ENCODE measurements at places on chromosomes 11 and 22.
A peak's percentile ranks its signal among the peaks of the same experiment; 100 is the strongest.

DNA sequence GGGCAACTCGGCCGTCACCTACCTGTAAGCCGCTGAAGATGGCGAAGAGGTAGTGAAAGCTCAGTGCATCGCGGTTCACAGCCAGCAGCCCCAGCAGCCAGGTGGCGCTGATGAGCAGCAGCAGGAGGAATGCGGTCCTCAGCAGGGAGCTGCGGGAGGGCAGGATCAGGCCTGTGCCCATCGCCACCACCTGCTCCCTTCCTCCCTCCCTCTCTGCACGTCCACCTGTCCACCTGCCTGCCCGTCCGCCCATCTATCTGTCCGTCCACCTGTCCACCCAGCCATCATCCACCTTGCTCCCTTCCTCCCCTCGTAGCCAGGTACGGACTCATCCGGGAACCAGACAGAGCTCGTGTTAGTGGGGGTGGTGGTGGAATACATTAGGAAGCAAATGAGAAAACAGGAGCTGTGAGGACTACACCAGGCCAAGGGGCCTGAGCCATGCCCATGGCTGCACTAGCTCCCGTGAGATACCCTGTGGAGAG is 32.2 kb downstream of the TRMU start:
- DNase-seq, result peak; percentile 55

DNA sequence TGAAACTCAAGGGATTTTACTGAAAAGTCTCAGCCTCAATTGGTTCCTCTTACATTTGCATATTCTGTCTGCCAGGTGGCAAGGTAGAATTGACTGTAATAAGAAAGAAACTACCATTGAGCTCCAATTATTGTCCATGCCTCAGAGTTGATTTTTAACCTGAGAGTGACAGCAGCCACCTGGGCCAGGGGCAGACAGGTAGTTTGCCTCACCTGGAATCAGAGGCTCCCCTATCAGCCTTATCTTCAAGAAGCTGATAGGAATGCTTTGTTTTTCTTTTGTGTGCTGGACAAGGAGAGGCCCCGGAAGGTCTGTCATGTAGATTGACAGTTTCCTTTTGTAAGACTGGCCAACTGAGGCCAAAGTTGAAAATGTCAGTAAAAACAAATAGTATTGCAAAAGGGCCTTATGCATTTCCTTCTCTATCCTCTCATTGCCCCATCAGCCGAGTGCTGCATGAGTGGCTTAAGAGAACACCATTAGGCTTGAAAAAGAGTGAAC is 34.1 kb downstream of the CD44 start:
- DNase-seq, result no peak

DNA sequence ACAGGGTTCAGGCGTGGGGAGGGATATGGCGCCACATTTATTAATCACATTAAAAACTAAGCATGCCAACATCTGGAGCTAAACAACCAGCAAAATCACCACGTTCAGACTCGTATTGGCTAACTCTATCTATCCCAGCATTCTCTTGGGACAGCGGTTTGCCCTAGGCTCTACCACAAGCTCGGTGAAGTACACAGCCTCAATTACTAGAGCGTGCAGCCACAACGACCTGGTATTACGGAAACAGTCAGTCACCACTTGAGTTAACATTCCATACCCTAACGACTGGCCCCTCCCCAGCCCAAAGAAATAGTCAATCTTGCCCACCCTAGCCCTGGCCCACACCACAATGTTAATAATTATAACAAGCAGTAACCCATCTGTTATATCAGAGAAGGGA is 32.1 kb downstream of the APOL5 start:
- no peak for DNase-seq

DNA sequence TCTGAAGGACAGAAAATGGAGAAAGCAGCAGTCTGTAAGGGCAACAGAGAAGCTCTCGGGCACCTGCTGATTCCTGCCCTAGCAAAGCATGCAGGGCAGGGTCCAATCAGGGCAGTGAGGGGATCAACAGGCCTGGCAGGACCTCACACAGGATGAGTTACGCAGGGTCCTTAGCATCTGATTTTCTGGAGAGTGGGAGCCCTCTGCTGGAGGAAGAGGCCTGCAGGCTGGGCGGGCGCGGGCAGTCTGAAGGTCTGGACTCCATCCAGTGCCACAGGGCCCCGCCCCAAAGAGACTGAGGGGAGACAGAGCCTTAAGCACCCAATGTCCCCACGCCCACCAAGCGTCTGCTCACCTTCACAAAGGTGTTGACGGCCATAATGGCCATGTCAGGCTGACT is 28.9 kb downstream of the AP1B1 start:
- DNase-seq, result no peak

DNA sequence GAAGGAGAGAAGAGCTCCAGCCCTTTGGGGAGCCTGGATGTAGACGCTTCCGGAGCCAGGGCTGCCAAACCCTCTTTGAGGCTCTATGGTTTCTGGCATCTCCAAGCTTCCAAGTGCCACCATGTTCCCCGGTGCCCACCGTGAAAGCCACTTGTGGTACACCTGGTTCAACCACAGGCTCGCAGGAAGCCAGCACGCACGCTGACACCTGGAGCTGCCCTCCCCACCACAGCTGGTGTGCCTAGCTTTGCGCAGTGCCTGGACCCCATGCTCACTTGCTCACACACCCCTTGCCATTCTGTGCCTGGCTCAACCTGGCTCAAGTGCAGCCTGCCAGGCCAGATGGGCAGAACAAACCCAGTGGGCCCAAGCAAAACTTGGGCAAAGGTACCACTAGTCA is 831.4 kb downstream of the DLG2 start:
- no peak for DNase-seq

DNA sequence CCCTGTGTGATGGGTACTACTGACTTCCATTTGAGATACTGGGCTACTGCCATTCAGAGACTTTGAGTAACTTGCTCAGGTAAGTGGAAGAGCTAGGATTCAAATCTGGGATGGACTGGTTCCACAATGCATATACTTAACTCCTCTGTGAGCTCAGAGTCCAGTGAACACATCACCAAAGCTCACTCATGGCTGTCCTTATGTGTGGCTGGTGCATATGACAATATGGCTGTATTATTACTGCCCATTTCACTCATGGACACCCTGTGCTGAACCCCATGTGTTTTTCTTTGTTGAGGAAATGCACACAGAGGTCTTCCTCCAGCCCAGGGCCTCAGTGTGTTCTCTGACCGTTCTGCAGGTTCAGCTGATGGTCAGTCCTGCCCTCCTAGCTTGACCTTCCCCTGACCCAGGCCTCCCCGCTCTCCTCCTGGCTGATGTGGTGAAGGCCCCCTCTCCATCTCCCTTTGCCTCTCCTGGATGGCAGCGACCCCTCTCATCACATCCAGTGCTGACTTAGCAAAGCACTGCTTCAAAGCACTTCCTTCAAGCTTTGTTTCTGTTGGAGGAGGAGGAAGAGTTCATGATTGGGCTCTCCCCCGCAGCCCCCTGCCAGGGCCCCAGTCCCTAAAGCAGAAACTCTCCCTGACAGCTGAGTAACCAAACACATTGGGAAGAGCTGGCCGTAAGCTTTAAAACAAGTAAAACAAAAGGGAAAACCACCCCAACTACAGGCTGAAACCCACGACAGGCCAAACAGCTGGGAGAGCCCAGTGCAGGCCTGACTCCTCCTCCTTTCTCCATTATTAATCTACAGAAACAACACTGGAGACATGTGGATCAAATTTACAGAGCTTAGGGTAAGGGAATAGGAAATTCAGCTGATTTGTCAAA is 101.2 kb downstream of the NAT10 start:
- DNase-seq, result no peak

DNA sequence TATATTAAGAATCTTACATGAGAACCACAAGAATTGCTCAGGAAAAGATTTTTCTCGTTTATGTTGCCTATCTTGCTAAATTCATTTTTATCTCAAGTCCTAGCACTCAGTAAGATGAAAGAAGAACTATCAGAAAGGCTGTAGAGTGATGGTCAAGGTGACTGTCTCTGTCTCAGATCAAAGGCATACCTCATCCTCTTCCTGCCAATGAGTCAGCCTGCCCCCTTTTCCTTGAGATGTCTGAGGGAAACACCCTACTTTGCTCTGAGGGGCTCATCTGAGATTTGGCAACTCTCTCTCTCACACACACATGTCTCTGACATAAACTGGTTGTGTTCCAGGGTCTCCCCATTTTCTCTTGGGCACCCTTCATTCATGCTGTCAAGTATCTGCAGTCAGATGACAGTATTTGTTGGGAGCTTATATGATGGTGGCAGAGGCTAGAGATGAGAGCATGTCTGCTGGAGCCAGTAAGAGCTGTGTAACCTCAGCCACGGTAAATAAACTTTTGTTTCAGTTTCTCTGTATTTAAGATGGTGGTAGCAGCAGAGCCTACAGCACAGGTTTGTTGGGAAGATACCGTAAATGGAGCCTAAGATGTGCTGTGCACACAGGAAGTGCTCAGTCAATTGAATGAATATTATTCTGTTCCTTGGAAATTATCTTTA is 1.6 kb downstream of the MMP27 start:
- no peak for DNase-seq

DNA sequence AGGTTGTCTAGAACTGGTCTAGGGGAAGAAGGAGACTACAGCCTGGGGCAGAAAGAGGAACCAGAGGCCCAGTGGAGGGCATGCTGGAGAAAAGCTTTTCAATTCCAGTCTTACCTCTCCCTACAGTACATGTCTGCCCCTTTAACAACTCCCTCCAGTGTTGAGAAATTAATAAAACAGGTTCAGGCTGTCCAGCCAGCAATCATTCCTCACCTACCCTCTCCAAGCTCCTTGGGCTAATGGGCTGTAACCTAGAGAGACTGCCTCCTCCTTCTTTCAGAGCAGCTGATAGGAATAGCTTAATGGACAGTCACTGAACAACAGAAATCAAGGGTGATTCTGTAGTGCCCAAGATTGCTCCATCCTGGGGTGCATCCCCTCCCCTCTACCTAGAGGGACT is 8.8 kb downstream of the SLC35F2 start:
- DNase-seq, result no peak

DNA sequence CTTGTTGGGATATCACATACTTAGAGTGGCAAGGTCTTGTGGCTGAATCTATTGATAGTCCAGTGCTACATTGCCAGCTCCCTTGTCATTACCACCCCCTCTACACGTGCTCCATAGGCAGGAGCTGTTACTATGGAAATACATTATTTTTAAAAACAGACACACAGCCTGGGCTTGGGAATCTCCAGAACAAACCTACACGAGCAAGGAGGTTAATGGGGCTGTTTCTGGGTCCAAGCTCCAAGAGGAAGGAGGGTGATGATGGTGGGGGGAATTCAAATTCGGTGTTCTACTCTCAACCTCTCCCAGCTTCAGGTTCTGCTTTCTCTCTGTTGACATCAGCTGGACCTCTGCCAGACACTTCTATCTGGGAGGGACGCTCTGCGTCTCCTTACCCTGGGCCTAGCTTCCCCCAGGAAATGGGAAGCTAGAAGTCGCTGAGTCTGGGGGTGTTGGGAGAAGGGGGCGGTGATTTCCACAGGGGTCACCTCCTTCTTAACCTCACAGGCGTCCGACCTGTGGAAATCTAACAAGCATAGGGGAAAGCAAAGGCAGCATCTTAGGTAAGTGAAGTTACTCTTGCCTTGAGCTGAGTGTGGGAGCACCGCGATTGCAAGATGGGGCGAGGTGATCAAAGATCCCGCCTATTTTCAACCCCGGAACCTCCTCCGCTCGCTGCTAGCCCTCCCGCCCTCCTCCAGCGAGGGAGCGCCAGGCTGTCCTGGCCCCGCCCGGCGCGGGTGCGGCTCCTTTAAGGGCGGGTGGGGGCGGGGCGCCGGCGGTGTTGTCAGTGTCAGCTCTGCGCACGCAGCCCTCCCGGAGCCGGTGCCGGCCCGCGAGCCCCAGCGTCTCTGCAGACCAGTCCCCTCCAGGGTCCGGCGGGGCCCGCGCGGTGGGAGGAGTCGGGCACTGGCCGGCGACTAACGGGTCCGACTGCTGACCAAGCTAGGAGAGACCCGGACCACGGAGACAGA is at the start of gene C2CD2L:
TSS of gene C2CD2L (plus strand) at position 781 of the 974 bp plus-strand sequence. CDS start 398 bp downstream, outside the sequence.
- peak; percentile 96 for DNase-seq

DNA sequence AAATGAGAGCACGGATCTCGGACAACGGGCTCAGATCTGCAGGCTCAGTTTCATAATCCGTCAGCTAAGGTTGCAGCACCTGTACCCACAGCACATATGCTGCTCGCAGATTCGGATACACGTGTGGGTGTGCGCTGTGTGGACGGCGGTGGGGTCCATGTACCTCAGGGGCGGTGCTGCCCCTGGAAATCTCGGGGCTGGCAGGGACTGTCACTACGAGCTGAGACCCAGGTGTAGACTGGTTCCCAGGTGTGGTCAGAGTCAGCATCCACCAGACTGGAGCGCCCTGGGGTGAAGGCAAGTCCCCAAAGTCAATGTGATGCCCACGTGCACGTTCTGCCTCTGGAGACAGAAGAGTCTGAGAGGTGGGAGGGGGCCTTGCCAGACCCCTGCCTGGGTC is 989.3 kb downstream of the BRD1 start:
- no peak for DNase-seq

DNA sequence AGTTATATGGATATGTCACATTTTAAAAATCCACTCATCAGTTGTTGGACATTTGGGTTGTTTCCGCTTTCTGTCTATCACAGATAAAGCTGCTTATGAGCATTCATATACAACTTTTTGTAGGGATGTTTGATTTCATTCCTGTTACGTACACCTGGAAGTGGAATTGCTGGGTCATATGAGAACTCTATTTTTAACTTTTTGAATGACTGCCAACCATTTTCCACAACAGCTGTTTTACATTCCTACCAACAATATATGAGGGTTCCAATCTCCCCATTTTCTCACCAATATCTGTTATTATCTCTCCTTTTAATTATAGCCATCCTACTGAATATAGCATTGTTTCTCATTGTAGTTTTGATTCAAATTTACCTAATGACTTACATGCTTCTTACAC is 172.0 kb downstream of the UVRAG start:
- no peak for DNase-seq

- DNase-seq, result no peak
Measured at GRCh38 chr22:42878561-42879305, 21.7 kb upstream of the ARFGAP3 start.

DNA sequence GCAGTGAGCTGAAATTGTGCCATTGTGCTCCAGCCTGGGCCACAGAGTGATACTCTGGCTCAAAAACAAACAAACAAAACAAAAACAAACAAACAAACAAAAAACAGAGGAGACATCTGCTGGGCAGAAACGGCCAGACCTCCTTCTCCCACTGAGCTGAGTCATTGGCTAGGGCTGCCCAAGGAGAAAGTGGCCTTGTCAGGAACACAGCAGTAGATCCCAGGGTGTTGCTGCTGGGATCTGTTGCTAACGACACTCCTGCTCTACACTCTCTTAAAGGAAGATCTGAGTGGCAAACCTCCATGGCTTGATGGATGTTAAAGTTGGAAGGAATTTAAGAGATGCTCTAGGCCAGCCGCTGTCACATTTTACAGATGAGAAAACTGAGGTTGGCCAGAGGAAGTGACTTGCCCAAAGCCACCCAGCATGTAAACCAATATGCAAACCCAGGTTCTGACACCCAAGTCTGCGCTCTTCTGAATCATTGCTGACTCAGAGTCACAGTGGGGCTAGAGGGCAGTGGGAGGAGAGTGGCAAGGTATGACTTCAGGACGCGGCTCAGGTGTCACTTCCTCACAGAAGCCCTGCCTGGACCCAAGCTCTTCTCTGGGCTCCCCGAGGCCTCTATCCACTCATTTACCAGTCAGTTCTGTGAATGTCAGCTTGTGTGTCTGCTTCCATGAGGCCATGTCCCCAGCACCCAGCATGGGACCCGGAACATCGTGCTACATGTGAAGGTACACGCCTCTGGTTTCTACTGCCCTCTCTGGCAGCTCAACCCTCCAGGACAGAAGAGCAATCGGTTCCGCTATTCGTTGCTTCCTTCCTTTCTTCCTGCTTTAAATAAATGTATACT is 11.3 kb upstream of the GDPD5 start:
- DNase-seq, result no peak

GRCh38 chr22:23777776-23778576 is 5.3 kb downstream of the MMP11 start:
- DNase-seq, result no peak
